ENCODE measurements at places on chromosomes 3 and 15. TPM values are rescaled to one million over a fixed set of nuclear protein-coding genes. Genes with fewer than 3 reads are reported as not detected.

Gene SLC12A1
- total RNA-seq, result not detected

Gene PLA2G4D
- total RNA-seq, result not detected

Gene CCRL2
- 4.2 TPM for total RNA-seq

Gene SCAP
- total RNA-seq, result 46.5 TPM

Gene NR1I2
- total RNA-seq, result not detected

Gene UROC1
- total RNA-seq, result not detected

Gene CPA3
- 5.1 TPM for total RNA-seq

Gene SEMA5B
- total RNA-seq, result 0.51 TPM

Gene TMEM207
- total RNA-seq, result not detected

Gene ATP13A5
- total RNA-seq, result not detected

Gene MBNL1
- total RNA-seq, result 327 TPM

Gene TLR9
- not detected for total RNA-seq

Gene SLC27A2
- total RNA-seq, result not detected

Gene COPB2
- total RNA-seq, result 65.8 TPM

Gene RTP2
- total RNA-seq, result not detected

Gene SLC28A2
- not detected for total RNA-seq

Gene IL16
- 3.9 TPM for total RNA-seq

Gene COL8A1
- total RNA-seq, result 43.3 TPM

Gene FBXW12
- not detected for total RNA-seq

Gene TMEM158
- not detected for total RNA-seq

Gene GNAT1
- total RNA-seq, result not detected

Gene SGO1
- total RNA-seq, result not detected

Gene DNAJA4
- 78.0 TPM for total RNA-seq

Gene SYNPR
- total RNA-seq, result 2.7 TPM

Gene PP2D1
- total RNA-seq, result not detected

Gene SUSD5
- total RNA-seq, result 1.1 TPM

Gene ACKR2
- 6.2 TPM for total RNA-seq

Gene XYLB
- total RNA-seq, result 0.70 TPM

Gene ECE2
- total RNA-seq, result not detected

Gene SMCO1
- total RNA-seq, result 42.3 TPM

Gene EXD1
- total RNA-seq, result not detected

Gene MYZAP
- 305 TPM for total RNA-seq

Gene CD200R1
- total RNA-seq, result 0.83 TPM

Gene TRAT1
- total RNA-seq, result 0.90 TPM

Gene GPR87
- total RNA-seq, result not detected

Gene P2RY14
- 1.3 TPM for total RNA-seq

Gene PARP15
- 1.7 TPM for total RNA-seq

Gene OR5K2
- not detected for total RNA-seq

Gene ARL6IP5
- 199 TPM for total RNA-seq

Gene DAG1
- total RNA-seq, result 174 TPM

Gene CDV3
- total RNA-seq, result 122 TPM

Gene CCDC54
- total RNA-seq, result not detected

Gene CHRM5
- total RNA-seq, result not detected

Gene PKM
- total RNA-seq, result 934 TPM

Gene PAQR5
- 0.74 TPM for total RNA-seq

Gene EFHB
- 0.51 TPM for total RNA-seq

Gene IQCF5
- total RNA-seq, result not detected

Gene SKOR1
- 0.12 TPM for total RNA-seq

Gene NR2F2
- total RNA-seq, result 25.0 TPM

Gene SPTSSB
- total RNA-seq, result not detected

Gene CNTN3
- 3.5 TPM for total RNA-seq

Gene FETUB
- not detected for total RNA-seq

Gene CHDH
- 10.0 TPM for total RNA-seq

Gene UBAP1L
- 0.48 TPM for total RNA-seq

Gene CRABP1
- total RNA-seq, result not detected

Gene CGNL1
- 29.8 TPM for total RNA-seq

Gene CORO2B
- 6.0 TPM for total RNA-seq

Gene PLA2G4F
- 3.0 TPM for total RNA-seq

All from right atrium auricular region (tissue), 2 donors.